ENCODE measurements at places on chromosomes 16 and 17.

GRCh38 chr17:55005520-55005919 is 37.0 kb downstream of the STXBP4 start:
- no peak for DNase-seq

DNA sequence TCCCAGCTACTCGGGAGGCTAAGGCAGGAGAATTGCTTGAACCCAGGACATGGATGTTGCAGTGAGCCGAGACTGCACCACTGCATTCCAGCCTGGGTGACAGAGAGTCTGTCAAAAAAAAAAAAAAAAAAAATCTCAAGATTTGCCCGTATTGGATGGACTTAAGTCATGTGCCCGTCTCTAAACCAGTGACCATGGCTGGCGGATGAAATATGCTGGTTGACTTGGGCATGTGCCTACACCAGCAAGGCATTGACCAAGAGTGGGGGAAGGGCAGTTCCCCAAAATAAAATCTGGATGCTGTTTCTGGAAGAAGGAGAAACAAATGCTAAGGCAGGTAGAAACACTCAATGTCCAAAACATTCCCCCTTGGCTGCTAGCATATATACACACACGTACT is 21.5 kb upstream of the COL1A1 start:
- no peak for DNase-seq

GRCh38 chr16:87556941-87557459 is 45.3 kb upstream of the JPH3 start:
- DNase-seq: no peak

- DNase-seq: no peak
Measured at GRCh38 chr17:28524476-28525424, 18.6 kb downstream of the FOXN1 start.

DNA sequence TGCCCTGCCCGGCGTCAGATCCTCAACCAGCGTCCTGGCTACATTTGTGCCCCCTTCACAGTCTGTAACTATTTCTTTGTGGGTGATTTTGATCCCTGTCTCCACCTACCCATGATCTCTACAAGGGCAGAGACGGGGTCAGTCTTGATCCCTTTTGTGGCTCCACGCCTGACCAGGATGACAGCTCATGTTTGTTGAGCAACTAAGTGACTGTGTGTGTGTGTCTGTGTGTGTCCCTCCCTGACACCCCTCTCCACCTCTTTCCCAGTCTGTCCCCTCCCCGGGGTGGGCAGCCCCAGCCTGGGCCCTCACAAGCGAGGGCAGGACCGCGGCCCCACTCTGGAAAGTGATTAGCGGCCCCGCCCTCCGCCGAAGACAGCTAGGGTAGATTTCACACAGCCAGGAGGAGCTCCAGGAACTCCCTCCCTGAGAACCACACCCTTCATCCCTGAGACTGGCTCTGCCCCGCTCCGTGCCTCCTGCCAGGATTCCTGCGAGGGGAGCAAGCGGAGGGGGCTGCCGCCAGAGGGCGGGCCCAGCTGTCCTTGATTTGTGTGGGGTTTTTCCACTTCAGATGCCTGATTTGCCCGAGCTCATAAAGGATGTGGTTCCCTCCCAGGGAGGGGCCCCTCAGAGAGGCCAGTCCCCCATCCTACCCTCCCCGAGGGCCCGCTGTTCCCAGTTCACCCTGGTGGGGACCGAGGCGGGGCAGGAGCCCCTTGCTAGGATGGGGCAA is 5.3 kb upstream of the HS3ST6 start:
- DNase-seq: no peak

DNA sequence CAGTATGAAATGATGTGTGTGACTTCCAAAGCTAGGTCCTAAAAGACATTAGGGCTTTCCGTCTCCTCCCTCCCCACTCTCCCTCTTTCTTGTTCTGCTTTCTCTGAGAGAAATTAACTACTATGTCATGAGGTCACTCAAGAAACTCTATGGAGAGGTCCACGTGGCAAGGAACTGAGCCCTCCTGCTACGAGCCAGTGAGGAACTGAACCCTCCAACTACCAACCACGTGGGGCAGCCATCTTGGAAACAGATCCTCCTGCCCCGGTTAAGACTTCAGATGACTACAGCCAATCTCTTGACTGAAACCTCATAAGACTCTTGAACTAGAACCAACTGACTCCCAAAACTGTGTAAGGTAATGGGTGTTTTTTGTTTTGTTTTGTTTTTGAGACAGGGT is 4.2 kb upstream of the ALOX15 start:
- DNase-seq: no peak

DNA sequence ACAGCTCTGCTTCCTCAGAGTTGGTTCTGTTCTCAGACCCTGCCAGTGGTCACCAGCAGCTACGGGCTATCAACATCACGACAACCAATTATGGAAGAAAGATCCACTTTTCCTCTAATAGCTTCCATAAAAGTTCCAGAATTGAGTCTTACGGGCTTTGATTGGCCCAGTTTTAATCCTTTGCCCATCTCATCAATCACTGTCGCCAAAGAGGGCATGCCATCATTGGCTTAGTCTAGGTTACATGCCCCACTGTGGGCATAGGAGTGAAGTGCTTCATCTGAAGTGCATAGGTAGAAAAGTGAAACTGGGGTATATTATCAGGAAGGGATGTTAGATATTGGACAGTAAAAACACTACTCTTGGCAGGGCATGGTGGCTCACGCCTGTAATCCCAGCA is 76.6 kb upstream of the DHX40 start:
- DNase-seq: no peak
